GM13977 (cell line): ENCODE measurements at places on chromosomes 4 and X.

GRCh38 chr4:104532677-104533076, 38.0 kb upstream of the CXXC4 start:
- no peak for DNase-seq

DNA sequence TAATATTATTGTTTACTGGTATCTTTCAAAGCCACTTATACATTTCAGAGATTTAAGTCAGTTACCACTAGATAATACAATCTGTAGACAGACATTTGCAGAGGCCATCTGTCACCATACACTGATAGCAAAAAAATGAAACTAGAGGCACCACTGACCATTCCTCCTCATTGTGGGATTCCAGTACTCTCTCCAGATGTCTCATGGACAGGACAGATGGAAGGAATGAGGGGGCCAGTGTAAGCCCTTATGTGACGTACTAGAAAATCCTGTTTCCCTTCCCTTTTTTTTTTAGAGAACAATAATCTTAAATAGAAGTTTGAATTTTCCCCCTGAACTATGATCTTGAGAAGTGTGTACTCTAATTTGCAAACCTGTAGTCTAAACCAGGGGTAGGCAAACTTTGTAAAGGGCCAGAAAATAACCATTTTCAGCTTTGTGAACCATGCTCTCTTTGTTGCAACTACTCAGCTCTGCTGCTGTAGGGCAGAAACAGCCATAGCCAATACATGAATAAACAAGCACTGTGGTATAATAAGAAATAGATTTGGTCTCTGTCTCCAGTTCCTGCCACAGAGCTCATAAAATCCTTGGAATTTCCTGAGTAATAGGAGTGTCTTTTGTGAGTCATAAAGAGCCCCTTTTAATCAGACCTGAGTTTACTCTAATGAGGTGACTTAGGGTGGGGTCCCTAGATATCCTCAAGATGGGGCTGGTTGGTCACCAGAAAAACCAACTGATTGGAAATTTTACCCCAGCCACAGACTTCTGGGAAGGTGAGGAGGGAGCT, 90.4 kb downstream of the MOSPD2 start:
- no peak for DNase-seq

GRCh38 chr4:106063009-106063408, 167.7 kb downstream of the NPNT start:
- DNase-seq, result no peak

- DNase-seq, result peak; percentile 36
These were observed 37.0 kb upstream of the ATP6AP2 start for GRCh38 chrX:40543661-40544328.

DNA sequence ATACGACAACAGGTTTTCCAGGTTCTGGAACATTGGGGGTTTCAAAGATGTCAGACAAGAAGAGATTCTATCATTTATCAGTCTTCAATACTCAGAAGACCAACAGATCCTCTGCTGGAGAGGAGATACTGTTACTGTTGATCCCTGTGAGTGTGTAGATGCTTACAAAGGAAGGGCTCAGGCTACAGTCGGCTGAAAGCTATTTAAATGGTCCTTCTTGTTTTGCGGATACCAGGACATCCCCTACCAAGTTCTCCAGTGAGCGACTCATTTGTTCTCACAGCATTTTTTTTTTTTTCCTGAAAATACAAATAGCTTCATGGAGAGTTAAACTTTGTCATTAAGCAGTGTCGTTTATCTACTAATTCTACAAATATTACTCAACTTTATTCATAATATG, 201.6 kb downstream of the CAMK2D start:
- DNase-seq, result no peak

DNA sequence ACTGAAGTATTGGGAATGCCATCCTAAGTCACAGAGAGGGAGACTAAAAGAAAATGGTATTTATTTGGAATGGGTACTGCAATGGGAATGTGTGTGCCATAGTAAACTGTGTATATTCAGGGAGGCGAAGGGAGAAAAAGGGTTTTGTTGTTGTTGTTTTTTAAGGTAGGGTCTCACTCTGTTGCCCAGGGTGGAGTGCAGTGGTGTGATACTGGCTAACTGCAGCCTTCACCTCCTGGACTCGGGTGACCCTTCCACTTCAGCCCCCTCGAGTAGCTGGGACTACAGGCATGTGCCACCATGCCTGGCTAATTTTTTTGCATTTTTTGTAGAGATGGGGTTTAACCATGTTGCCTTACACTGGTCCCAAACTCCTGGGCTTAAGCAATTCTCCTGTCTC, 4.3 kb upstream of the SLC10A3 start:
- DNase-seq, result no peak

- no peak for DNase-seq
These were observed 743.8 kb upstream of the INTU start for GRCh38 chr4:126888968-126889367.

DNA sequence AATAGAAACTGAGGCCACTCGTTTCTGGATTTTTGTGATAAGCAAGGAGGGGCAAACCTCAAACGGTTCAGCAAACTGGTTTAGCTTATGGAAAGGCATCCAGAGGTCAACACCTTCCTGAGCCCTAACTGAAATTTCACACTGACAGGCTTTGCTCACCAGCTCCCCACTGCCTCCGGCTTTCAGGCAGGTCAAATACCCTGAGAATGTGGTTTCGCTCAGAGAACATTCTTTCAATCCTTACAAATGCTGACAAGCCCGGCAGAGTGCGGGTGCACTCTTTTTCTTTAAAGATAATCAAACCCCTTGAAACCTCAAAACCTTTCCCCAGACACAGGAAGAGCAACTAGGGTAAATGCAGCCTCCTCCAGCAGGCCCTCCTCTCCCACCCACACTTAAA, 41.5 kb downstream of the CD40LG start:
- DNase-seq, result no peak

GRCh38 chr4:102535398-102536082, 34.4 kb downstream of the NFKB1 start:
- DNase-seq, result peak; percentile 19

DNA sequence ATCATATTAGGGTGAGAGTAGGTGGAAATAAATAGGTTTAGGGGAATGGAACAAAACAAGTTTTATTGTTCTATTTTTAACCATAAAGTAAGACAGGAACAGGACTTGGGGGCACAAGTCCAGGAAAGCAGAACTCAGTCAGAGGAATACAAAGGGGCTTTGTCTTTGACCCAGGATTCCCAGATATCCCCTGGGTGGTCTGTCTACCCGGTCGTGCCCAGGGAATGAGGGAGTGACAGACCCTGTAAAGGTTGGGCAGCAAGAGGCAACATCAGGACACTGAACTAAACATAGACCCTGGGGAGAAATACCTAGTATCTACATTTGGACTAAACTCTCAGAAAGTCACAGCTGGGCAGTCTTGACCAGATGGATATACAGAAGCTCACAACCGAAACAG, 50.6 kb downstream of the PTCHD1 start:
- DNase-seq, result no peak

GRCh38 chr4:40402556-40402955, 67.4 kb downstream of the CHRNA9 start:
- no peak for DNase-seq

DNA sequence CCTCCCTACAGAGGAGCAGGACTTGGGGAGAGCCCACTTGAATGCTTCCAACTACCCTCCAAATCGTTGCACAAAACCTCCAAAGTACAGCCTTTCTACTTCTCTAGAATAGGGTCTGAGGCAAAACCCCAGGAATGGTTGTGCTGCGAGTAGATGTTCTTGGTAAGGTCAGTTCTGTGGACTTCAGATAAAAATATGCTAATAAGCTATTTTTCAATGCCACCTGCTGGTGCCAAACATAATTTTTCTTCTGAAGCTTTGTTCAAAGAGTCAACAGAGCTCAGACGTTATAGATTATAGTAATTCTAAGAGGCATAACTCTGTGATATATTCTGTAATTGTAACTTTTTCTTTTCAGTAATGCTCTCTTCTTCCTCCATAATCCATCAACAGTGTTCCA, 425.7 kb downstream of the GPAT3 start:
- DNase-seq, result no peak

- no peak for DNase-seq
These were observed 246.7 kb upstream of the ARHGAP24 start for GRCh38 chr4:85228264-85228663.

- DNase-seq, result peak; percentile 15
These were observed 120.5 kb downstream of the CAMK2D start for GRCh38 chr4:113641025-113641431.

GRCh38 chr4:187996502-187997177, 1.1 kb downstream of the ZFP42 start:
- DNase-seq, result no peak

GRCh38 chr4:78205591-78205990, 148.5 kb downstream of the FRAS1 start:
- no peak for DNase-seq

DNA sequence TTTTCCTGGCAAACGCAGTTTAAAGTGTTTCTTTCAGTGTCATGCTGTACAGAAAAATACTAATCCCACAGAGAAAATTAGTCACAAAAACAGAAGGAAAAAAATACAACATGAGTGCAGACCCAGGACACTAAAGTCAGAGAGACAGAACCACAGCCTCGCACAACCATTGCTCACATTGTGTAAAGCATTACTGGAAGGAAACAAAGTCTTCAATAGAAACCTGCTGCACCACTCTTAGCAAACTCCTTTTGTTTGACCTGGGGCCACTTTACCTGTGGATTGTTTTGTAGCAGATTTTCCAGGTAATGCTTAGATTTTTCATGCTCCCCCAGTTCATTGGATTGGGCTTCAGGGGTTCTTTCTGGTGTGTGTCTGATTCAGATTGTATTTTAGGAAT, 131.8 kb upstream of the TMLHE start:
- DNase-seq, result no peak

DNA sequence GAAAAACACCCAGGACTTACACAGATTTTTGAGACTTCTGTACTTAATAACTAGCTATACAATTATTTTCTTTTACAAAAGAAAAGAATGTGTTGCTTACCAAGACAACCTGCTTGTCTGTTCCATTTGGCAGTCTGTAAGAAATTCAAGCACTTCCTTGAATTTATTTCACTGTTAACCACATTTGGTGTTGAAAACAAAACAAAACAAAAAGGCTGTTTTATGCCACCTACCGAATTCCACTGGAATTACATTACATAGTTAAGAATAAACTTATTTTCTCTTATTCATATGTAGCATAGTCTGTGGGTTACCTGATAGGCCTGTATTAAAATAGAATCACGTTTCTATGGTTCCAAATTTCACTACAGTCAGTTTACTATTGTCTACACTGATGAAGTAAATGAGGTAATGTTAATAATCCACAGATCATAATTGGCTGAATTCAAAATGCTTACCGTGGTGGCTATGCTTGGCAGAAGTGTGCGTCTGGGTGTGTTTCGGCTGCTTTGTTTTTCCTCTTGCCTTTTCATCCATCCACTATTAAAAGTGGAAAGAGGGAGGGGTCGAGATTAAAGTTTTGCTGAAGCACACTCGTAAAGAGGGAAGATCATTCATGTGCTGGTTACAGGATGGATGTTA, at the start of gene TLR1:
Gene TLR1, minus strand, starts transcription at position 138 of the 642 bp plus-strand sequence. CDS start 5,960 bp downstream, outside the sequence.
- no peak for DNase-seq

GRCh38 chr4:165610679-165611437, 232.1 kb downstream of the CPE start:
- no peak for DNase-seq

DNA sequence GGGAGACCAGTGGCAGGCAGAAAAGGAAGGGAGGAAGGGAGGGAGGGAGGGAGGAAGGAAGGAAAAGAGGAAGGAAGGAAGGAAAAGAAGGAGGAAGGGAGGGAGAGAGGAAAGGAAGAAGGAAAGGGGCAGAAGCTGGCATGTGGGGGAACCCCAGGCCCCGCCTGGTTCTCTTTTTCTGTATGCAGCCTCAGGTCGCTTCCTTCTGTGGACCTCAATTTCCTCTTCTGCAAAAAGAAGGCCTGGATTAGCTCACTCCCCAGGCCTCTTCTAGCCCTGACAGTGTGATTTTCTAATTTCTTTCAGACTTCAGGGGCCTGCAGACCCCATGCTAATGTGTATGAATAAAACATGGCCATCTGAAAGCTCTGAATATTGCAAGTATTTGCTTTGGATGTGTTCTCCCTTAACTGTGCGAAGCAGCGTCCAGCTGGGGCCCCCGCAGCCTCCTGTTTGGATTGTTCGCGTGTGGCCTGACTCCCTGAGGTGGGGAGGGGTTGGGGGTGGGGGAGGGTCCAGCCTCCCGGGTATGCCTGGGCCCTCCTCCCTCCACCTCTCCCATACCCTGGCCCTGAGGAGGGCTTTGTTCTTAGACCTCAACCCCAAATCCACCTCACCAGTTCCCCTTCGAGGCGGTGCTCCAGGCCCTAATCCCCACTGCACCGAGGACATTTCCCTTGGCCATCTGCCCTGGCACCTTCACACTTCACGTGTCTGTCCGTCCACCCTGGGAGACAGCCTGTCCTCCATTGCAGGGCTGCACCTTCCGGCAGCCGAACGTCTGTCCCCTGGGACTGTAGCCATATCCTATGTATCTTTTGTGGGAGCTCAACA, 199.9 kb upstream of the ATP6AP2 start:
- no peak for DNase-seq

DNA sequence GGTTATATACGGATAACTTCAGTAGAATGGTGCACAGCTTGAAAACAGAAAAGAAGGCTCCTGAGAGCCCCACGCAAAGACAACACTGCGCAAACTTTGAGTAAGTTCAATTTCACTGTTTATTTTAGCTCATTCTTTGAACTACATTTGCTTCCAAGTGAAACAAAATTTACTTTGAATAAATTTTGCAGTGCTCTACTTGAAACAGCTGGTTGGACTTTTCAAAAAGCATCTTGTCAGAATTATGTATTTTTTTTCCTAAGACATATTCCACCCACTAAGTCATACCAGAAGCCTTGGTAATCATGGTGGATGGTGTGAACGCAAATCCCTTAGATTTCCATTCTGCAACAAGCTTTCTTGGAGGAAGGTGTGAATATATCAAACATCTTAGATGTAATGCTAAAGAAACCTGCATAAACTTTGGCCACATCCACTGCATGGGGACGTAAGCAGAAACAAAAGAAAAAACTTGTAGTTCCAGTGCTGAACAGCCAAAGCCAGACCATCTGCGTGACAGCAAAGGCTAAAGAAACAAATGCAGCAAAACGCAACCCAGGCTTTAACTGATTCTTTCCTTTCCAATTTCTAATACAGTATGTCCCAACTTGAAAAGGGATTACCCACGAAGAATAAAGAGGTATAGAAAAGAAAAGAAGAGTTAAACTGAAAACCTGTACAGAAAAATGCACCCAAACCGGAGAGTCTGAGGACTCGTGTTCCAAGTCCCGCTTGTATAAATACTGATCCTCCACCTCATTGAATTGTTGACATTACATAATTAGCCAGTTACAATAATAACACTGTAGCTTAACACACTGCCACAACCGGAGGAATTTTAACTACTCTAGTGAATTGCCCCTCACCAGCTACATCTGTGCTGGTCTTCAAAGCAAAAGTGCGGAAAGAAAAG, 90.9 kb downstream of the SH3RF1 start:
- DNase-seq, result no peak

GRCh38 chr4:107115185-107115847, 79.2 kb upstream of the DKK2 start:
- DNase-seq, result no peak

GRCh38 chr4:41579526-41579925, 41.6 kb downstream of the LIMCH1 start:
- DNase-seq, result no peak

DNA sequence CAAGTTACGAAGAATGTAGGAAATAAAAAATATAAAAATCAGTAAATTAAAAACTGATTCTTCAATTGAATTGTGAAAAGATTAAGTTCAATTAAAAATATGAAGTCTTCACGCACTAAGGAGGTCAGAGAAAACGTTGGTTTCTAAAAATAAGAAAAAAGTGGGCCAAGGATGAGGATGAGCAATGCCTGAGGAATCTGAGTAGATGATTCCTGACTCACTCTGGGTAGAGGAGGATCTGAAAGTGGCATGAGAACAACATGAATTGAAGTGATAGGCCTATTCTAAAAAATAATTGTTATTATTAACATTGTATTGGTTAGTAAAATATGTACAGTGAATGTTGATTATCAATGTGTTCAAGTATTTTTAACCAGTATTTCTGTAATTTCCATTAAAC, 444.2 kb downstream of the GRIA2 start:
- DNase-seq, result no peak
